ENCODE measurements at places on chromosomes 7 and 10.

GRCh38 chr10:76297780-76298281 is 866.4 kb downstream of the LRMDA start:
- DNase-seq = no peak

GRCh38 chr7:99380032-99380822 is 5.7 kb downstream of the ARPC1B start:
- DNase-seq = no peak

DNA sequence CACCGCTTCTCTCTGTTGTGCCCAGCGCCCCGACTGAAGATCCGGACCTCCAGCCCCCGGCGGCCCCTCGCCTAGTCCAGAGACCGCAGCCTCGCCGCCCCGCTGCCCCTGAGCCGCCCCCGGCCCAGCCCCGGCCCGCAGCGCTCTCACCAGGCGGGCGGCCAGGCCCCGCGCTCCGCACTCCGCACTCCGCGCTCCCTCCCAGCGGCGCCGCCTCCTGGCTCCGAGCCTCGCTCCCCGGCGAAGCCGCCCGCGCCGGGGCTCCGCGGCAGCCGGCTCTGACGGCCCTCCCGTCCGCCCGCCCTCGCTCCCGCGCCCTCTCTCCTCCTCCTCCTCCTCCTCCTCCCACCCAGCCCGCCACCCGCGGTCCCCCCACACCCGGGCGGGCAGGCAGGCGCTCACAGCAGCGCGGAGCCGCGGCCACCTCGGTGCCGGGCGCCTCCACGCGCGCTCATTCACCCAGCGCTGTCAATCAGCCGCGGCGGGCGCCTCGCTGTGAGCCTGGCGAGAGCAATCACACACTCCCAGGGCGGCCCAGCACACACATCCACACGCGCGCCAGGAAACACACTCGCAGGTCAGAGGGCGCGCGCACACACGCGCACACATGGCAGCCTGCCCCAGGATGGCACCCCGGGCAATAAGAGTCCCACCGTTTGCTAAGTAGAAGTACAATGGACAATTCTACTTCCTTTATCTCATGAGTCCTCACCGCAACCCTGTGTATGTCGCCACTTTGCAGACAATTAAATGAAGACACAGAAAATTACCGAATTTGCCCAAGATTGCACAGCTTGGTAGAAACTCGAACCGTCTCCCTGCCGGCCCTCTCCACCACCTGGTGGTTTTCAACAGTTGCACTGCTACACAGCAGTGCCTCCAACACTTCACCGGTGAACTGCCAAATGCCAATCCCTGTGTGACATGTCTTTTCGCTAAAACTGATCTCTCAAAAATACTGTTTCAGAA is at the start of gene PRRT4:
Gene PRRT4 (minus strand): TSS at position 280 of the 969 bp plus-strand sequence.
- no peak for DNase-seq

DNA sequence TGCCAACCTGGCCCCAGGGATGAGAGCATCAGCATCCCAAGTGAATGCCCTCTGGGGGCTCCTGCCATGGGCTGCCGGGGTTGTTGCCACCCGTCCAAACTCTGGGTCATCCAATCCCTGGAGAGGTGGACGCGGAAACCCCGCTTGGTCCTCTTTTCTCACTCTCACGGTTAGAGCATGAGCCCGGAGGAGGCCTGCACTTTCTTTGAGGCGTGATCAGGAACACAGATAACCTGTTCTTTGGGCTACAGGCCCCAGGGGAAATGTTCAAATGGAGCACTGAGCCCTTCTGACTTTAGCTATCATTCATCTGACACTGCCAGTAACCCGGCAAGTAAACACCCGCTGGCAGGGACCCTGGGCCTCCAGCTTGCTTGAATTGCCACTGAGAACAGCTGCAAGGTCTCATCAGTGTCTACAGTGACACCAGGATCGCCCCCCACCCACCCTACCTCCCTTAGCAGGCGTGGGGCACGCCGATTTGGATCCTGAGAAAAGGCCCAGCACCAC is 29.4 kb upstream of the SLF2 start:
- DNase-seq = no peak

DNA sequence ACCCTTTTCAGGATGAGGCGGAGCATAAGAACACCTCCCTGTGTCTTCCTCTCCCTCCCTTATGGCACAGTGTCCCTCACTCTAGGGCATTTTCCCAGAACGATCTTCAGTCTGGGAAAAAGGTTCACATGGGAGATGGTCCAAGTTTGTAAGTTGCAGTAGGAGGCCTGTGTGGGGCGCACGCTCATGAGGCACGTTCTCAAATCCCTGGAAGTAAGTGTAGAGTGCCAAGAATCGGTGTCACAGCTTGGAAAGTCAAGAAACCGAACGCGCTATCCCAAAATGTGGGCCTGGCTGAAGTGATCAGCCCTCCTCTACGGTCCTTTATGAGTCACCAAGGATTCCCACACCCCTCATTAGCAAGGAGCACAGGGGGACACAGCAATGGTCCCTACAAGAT is 23.9 kb upstream of the SMARCD3 start:
- no peak for DNase-seq

- no peak for DNase-seq
Observed at GRCh38 chr7:379456-380138, 89.6 kb downstream of the FOXL3 start.

GRCh38 chr7:24924375-24924774 is 55.6 kb downstream of the OSBPL3 start:
- no peak for DNase-seq

- DNase-seq = no peak
Observed at GRCh38 chr7:112481121-112481736, 438 bp downstream of the LSMEM1 start.

DNA sequence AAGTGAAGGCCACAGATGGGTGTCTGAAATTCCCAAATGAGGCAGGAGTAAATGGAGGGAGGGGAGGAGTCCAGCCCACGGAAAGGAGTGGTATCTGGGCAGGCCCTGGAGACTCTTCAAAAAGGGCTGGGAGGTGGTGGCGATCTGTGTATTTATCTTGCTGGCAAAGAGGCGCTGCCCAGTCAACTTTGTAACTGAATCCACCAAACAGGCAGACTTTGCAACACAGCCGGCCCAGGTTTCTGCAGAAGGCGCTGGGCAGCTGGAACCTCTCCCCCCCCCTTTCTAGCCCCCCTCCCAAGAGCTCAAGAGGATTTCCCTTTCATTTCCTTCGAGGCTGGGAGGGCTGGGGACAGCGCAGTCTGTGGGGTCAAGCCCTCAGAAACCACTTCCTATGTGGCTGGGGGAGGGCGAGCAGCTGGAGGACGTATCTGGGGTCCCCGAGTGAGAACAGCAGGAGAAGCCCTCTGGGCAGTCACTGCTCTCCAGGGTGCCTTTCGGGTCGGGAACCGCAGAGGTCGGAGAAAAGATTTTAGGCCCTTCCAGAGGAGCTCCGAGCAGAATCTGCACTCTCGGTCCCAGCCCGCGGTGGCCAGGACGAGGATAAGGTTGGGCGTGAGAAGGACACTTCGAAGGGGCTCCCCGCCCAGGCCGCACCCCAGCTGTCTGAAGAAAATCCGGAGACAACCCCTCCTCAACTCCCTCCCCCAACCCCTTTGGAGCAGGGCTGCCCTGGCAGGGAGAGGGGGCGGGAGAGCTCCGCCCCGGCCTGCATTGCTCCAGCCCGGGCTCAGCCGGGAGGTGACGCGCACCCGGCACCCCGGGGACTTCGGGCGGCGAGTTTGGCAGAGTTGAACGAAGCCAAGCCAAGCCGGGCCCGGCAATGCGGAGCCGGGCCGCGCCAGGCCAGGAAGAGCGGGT is 965 bp downstream of the ZCCHC24 start:
- DNase-seq = no peak

GRCh38 chr7:30994206-30995100 is 30.7 kb downstream of the GHRHR start:
- no peak for DNase-seq

- no peak for DNase-seq
Observed at GRCh38 chr10:2887391-2888070, 179.8 kb upstream of the PFKP start.

GRCh38 chr10:20839141-20839540 is 58.0 kb downstream of the NEBL start:
- DNase-seq = no peak

DNA sequence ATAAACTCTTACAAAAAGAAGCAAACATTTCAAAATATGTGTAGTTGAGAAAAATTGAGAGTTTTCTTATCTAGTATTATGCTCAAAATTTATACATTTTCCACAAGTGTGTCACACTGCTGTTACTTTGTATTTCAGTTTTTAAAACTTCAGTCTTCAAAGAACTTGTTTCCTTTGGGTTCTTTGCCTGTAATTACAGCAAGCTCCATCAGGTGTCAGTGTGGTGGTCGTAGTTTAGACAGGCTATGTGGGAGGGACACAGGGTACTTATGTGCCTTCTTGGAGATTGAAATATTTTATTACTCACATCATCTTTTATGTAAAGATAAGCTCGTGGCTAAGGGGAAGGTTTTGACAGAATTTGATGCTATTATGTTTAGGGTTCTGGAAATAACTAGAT is 360.5 kb downstream of the FGFR2 start:
- no peak for DNase-seq

DNA sequence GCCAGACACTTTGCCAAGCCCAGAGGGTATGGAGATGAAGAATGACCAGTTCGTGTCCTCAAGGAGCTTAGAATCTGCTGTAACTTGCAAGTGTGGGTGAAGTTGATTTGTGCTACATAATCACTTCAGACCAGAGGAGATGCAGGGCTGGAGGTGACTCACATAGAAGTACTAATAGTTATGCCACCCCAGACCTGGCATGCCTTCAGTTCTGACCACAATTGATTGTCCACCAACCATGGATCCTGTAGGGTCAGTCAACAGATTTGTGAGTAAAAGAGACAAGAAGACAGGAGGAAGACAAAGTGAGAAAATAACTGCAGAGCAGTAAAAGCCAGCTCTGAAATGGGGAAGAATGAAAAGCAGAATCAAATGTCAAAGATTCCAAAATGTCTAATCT is 51.2 kb upstream of the BMPER start:
- DNase-seq = no peak

- no peak for DNase-seq
Observed at GRCh38 chr7:521221-522070, 1.8 kb upstream of the PDGFA start.

GRCh38 chr7:151138153-151138851 is 29.2 kb downstream of the GBX1 start:
- no peak for DNase-seq

DNA sequence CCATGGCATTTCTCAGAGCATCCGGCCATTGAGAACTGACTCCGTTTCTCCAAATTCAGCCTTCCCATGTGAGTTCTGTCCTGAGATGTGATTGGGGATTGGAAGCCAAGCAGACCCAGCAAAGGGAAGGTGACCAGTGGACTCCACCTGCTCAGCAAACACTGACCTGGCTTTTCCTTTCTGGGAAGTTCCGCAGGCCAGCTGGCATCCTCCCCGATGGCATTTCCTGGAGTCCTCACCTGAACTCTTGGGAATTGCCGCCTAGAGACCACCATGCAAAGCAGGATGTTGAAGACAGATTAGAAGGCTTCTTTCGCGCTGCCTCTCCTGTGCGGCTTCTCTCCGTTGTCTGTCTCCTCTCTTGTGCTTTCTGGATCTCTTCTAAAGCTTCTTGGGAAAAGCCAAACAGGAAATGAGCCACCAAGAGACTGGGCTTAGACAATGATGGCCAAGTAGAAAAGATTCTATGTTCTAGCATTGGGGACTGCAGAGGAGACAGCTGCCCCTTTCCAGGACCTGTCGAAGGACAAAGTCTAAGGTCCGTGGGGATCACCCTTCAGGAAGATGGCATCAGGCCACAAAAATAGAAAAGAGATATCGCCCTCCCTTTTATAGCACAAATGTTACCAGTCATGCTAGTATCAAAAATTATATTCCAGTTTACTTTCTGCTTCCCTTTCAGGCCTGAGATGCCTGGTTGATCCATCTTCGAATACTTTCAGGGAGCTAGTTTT is 103.7 kb upstream of the INSYN2A start:
- DNase-seq = no peak

DNA sequence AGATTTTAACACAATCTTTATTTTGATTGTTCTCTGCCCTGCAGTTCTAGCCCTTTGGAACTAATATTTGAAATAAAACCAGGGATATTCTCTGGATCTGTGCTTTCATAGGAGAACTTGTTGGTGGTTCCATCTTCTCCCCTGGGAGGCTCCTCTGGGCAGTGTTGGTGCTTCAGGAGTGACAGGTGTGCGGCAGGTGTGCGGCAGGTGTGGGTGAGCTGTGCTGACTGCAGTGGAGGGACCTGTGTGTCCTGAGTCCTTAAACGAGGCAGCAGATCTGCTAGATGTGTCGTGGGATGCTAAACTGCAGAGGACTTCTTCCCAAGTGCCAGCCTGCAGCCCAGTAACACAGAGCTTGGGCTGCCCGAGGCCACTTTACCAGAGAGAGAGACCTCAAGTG is 98.4 kb downstream of the LYZL1 start:
- no peak for DNase-seq

DNA sequence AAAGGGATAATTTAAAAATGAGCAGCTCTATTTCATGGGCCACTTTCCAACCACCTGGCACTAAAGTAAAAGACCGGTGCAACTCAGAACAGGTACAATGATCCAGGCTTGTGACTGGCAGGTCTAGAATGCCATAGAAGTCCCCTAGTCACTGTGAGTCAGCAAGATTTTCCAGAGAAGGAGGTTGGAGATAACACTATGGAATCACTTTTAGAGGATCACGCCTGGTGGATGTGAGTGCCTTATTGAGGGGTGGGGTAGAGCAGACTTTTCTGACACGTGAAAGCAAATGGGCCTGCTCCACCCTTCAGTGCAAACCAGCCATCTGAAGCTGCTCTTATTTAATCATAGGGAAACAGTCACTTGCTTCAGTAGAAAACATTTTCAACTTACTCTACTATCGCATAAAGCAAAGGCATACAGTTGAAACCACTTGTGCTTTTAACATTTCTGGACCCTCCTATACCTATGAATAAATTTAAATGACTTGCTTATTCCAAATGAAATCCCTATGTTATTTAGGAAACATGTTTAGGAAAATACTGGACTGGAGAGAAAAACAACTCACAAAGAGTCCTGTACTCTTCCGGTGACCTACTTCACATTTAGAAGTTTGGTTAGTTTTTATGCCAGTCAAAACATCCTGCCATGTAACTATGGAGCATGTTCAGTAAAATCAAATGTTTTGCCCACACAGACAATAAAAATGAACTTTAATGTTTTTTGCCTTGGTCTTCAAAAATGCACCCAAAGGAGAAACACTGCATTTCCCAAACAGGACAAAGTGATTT is 21.5 kb upstream of the AKR1C1 start:
- DNase-seq = no peak

GRCh38 chr7:768881-769504 is 41.9 kb upstream of the PRKAR1B start:
- no peak for DNase-seq

GRCh38 chr7:101160910-101161309 is 4.5 kb downstream of the VGF start:
- DNase-seq = no peak

GRCh38 chr10:74244097-74244685 is 93.2 kb downstream of the ADK start:
- DNase-seq = no peak

GRCh38 chr10:112996462-112996861 is 46.4 kb downstream of the TCF7L2 start:
- DNase-seq = no peak

All from esophagus squamous epithelium (tissue), 5 donors.